ENCODE measurements at places on chromosomes 16 and 17.

- DNase-seq = no peak
Observed at GRCh38 chr17:57785022-57785421, 39.9 kb upstream of the CCDC182 start.

GRCh38 chr17:9941305-9941704, 36.2 kb upstream of the RCVRN start:
- no peak for DNase-seq

DNA sequence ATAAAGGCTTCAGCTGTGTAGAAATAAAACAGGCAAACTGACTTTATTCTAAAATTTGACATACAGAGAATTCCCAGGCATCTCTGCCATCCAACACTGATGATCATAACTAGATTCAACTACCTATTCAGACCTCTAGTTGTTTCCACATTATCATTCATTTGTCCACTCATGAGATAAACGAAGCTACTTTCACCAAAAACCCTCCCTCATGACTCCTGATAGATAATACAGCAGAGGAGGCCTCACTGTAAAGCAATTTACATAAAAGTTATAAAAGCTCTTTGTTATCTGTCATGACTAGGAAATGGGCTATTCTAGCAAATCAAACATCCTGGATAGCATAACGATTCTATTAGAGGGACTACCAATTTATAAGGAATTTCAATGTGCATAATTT, 19.6 kb upstream of the RFFL start:
- DNase-seq = no peak

GRCh38 chr16:85736921-85737320, 14.0 kb downstream of the C16orf74 start:
- DNase-seq = no peak

DNA sequence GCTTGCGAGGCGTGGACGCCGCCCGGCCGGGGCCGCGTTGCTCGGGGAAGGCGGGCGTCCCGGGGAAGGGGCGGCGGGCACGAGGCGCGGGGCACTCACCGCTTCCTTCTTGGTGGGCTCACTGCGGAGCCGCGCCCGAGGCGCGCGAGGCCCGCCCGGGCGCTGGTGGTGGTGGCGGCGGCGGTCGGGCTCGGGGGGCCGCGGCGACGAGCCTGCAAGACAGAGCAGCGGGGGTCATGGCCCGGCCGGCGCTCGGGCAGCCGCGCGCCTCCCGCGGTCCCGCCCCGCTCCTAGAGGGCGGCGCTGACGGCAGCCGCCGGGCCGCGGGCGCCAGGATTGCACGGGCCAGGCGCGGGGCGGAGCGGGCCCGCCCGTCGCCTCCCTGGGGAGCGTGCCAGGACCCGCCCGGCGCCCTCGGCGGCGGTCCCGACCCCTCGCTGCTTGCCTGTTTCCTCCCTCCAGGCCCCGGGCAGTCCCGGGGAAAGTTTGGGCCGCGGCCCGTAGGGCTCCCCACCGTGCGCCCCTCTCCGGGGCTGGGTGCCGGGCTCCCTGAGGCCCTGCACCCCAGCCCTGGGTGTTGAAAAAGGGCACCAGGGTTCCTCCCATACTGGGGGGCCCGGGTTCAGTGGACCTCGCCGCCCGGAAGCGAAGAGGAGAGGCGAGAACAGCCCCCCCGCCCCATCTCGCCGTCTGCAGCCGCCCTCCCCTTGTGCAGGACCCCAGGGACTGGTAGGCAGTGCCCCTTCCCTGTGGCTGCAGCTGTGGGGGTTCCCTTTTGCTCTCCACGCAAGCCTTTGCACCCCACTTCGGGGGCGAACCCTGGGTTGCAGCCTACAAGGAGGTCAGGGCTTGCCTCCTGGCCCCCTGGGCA, at the start of gene C16orf74:
Gene C16orf74, minus strand, starts transcription at position 270 of the 871 bp plus-strand sequence. CDS start 15,879 bp downstream, outside the sequence.
- peak; percentile 87 for DNase-seq

GRCh38 chr17:81052199-81052997, 17.4 kb downstream of the BAIAP2 start:
- no peak for DNase-seq

DNA sequence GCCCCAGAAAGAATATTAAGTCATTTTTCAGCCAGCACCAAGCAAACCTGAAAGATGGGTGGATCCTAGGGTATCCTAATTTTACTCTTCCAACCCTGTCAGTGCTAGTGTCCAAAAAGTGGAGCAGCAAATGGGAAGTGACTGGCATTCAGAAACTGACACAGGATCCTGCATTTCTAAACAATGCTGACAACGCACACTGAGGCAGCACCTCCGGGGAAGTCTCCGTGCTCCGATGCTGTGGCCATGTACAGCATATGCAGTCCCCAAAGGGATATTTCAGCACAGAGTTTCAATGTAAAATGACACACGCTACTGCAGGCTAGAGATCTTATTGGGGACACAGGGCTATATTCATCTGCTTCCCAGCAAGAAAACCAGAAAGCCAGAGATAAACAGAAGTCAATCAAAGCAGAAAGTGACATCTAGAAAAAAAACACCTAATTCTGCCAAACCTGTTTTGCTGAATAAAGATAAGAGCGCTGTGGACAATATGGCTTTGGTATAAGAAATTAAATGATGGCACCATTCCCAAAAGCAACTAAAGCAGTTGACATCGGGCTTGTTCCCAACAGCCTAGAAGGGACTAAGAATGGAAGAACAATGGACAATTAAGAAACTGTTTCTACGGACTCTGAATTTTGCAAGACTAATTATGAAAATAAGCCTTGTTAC, 17.3 kb downstream of the XYLT1 start:
- DNase-seq = no peak

DNA sequence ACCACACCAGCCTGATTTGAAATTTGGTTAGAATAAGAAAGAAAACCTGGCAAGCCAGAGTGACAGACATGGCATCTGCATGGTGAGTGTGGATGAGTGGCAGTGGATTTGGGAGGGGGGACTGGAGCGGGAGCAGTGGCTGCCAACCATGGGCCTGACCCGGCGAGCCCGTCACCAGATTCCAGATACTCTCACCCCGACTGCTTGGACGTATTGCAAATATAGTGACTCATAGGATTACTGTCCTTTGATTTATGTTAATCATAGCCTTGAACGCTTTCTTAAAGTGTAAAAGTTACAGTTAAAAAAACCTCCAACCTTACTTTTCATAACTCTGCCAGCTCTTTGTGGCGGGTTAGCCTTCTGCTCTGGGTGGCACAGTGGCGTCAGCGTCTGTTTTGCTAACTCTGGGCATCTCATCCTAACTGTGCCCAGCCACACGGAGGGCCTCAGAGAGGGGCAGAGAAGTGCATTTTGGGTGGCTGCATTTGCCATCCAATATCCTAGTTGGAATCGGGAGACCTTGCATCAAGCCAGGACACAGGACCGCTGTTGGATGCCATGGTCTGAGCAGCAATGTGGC, 26.8 kb upstream of the FOXK2 start:
- DNase-seq = no peak

GRCh38 chr17:77695386-77695785, 263.1 kb upstream of the TNRC6C start:
- no peak for DNase-seq

- DNase-seq = no peak
Observed at GRCh38 chr16:11977376-11978041, 975 bp downstream of the SNX29 start.

DNA sequence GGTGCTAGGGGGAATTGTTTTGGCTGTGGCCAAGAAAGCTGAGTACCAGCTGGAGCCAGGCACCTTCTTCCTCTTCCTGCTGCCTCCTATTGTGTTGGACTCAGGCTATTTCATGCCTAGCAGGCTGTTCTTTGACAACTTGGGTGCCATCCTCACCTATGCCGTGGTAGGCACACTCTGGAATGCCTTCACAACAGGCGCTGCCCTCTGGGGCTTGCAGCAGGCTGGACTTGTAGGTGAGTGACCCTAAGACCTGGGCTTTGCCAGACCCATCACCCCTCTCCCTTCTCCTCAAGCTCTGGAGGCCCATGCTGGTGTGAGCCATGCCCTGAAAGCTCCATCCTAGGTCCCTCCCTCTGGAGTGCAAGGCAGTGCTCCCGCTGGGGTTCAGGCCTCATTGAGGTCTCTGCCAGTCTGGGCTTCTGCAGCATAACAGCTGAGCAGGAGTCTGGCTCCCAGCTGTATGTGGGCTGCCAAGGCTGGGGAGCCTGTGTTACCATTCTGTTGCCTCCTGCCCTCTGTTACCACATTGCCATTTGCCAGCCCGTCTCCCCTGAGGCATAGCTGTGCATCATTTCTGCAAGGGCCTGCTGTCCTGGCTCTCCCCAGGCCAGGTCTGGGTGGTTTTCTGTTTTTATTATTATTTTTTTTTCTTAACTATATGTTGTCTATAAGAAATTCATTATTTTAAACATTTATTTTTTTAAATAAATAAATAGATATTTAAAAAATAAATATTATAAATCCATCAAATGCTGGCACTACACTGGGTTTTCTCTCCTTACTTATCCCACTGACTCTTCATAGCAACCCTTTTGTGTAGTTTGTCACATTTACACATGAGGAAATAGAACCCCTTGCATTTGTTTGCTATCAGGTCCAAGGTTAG, 4.1 kb downstream of the SLC9A5 start:
- no peak for DNase-seq

DNA sequence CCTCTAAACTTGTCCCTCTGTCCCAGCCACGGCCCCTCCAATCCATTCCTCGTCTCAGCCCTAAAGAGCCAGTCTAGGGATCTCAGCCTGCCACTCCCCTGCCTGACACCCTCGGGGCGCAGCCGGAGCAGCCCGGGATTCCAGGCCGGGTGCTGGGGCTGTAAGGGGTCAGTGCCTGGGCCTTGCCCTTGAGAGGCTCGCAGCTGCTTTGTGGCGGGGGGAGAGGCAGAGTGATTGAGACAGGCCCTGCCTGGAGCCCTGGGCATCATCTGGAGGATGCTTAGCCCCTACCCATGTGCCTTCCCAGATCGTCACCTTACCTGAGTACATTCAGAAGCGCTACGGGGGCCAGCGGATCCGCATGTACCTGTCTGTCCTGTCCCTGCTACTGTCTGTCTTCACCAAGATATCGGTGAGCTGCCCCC, 8.3 kb downstream of the SLC5A10 start:
- no peak for DNase-seq

DNA sequence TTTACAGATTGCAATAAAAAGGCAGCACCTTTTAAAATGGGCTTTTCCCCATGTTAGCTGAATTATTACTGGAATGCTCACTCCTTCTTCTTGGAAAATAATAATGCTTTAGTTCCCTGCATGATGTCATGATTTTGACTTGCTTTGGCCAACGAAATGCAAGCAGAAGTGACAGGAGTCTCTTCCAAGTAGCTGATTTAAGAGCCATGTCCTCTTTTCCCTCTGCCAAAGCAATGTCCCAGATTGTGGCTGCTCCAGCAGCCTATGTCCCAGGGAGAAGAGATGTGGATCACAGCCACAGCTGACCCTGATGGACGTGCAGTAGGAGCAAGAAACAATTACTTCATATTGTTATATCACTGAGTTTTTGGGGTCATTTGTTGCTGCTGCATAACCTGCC, 246.6 kb downstream of the HAPSTR1 start:
- DNase-seq = no peak

- no peak for DNase-seq
Observed at GRCh38 chr17:60280673-60281072, 111.3 kb downstream of the USP32 start.

DNA sequence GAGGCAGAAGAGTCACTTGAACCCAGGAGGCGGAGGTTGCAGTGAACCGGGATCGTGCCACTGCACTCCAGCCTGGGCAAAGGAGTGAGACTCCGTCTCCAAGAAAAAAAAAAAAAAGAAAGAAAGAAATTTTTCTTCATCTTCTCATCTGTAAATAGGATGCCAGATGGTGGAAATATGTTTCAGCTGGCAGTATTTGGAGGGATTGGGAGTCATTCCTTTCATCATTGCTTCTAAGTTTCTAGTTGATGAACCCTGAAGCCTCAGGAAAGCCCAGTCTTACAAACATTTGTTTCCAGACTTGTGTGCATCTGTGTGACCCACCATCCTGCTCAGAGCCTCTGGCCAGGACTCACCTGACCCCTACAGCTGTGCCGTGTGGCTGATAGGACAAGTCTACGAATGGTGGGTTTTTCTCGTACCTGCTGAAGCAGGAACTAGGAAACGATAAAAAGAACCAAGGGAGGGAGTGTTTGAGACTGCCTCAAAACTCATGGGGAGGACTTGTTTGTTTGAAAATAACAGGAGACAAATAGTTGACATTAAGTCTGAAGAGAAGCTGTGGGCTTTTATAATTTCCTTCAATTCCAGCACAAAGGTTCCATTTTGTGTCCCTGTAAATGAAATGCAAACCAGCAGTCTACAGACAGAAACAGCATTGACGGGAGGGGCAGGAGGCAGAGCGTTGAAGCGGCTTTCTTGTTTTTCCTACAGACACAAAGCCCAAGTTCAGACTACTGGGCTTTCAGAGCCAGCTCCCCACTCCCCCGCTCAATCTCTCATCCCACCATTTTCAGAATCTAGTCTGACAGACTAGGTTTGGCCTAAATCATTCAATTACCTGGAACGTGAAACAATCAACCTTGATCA, 24.9 kb downstream of the CDRT4 start:
- no peak for DNase-seq
